ENCODE measurements at places on chromosomes 2 and 18.

- DNase-seq = no peak
Measured at GRCh38 chr2:56030062-56030461, 106.5 kb upstream of the EFEMP1 start.

DNA sequence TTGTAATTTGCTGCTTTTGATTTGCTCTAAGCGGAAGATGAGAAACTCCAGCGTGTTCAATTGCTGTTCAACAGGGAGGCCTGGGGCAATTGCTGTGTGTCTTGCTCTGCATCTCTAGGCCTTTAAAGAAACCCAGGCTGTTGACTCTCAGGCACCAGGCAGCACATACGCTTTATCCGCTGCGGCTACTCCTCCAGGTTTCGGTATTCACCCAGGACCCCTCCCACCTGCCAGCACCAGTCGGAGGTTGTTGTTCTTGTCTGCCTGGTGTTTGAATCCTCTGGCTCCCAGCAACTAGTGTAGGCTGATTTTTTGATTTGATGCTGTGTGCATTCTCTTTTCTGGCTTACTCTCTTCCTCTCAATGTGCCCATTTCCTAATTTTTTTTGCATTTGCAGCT lies 383.1 kb downstream of the TSN start:
- no peak for DNase-seq

GRCh38 chr2:198117406-198118041 lies 313.1 kb downstream of the PLCL1 start:
- no peak for DNase-seq

GRCh38 chr18:39773646-39774045 lies 2181.4 kb upstream of the PIK3C3 start:
- DNase-seq = peak; percentile 42

- peak; percentile 68 for DNase-seq
Measured at GRCh38 chr2:45932278-45932975, 281.0 kb downstream of the PRKCE start.

DNA sequence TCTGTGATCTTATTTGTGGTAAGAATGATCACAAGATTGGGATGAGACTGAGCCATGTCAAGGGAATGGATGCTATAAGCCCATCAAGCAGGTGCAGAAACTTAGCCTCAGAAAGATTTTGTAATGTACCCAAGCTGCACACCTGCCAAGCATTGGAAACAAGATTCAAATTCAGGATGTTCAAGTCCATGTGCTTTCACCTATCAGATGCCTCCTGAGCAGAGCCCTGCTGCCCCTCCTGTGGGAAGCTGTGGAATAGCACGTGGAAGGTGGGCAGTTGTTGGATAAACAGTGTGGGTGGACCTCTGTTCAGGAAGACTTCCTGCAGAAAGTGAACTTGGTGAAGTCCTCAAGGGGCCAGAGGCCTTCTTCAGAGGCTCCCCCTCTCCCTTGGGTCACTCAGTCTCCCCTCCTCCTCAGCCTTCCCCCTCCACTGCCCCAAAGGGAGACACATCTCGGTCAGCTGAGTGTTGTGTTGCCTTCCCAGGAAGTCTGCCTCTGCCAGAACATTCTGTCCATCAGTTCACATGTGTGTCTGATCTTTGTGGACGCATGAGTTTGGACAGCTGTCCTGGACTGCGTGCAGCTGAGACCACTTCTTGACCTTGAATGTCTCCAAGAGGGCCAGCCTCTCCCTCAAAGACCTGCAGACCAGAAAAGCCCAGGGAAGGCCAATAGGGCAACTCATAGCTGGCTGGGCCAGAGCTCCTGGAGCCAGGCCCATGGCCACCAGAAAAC lies 186.1 kb downstream of the INHBB start:
- DNase-seq = no peak

Measured in fibroblast of skin of abdomen (primary cell).